Activated T-cell treated with anti-CD3 and anti-CD28 coated beads, Interleukin-2, amount 50 U/mL, for 72 hours (primary cell): ENCODE measurements at places on chromosomes 3 and 15. TPM values are rescaled to one million over a fixed set of nuclear protein-coding genes. Genes with fewer than 3 reads are reported as not detected.

DNA sequence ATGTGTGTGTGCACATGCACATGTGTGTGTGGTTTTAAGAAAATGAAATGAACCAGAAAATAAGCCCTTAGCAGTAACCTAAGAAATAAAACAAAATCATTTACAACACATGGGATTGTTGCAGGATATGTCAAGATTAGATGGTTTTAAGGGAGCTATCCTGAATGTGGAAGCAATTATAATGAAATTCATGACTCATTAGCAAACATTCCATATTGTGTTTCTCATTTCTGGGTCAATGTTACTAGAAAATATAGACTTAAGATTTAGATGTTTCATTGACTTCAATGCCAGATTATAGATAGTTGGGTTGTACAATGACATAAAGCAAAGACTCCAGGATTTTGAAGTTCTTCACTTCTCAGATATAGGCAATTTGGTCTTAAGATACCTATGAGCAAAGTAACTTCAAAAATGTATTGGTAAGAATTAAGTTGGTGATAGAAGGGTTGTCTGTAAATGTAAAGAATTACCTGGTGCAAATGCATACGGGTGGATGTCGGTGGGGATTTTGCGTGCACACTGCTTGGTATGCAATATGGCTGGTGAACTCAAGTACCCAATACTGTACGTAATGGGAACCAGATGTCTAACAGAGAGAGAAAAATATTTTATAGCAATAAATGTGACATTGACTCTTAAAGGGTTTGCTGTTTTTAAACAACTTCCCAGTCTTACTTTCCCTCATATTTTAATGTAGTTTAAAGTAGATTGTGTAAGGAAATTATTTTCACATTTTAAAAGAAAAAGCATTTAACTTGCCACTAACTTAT, 53.9 kb upstream of the NR2F2 start:
- no peak overlapping the region for H3K27ac ChIP-seq
- no peak overlapping the region for H3K4me3 ChIP-seq
- H3K27me3 ChIP-seq = no peaks in the 10 kb centered on the region

- peaks cover 56% of the 10 kb centered on the region for H3K4me1 ChIP-seq
- peaks cover 51% of the 10 kb centered on the region for H3K36me3 ChIP-seq
- H3K4me3 ChIP-seq = peak overlapping the region; percentile 70
- H3K27ac ChIP-seq = peak overlapping the region; percentile 64
- no peaks in the 10 kb centered on the region for H3K27me3 ChIP-seq
Measured at GRCh38 chr3:4804161-4805058, 174.8 kb upstream of the BHLHE40 start.

CISH gene
- total RNA-seq = 271 TPM

TNFAIP8L3 gene
- 0.30 TPM for total RNA-seq

GRCh38 chr3:64399205-64399800, 174.0 kb upstream of the PRICKLE2 start:
- H3K36me3 ChIP-seq = no peaks in the 10 kb centered on the region
- peak; percentile 16 for DNase-seq
- no peak overlapping the region for H3K4me3 ChIP-seq
- no peak overlapping the region for H3K27ac ChIP-seq

TPRG1 gene
- 25.3 TPM for total RNA-seq

TNIK gene
- 32.2 TPM for total RNA-seq

DNA sequence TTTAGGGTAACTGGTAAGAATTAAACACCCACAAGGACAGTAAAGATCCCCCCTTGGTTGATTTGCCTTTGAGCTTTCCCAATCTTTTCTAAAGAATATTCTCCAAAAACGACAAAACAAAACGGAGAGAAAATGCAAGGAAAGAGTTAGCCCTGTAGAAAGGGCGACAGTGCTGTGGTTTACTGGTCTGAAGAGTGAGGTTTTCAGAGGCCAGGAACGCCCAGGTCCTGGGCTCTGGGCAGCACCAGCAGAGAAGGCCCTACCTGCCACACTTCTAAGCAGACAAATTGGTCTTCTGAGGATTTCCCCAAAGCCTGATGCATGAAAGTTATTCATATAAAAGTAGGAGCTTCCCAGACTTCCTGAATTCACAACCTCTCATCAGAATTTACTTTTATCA, 119.3 kb downstream of the KCNMB2 start:
- H3K4me3 ChIP-seq = no peak overlapping the region
- H3K4me1 ChIP-seq = no peaks in the 10 kb centered on the region
- DNase-seq = no peak
- H3K27me3 ChIP-seq = no peaks in the 10 kb centered on the region

NRG4 gene
- total RNA-seq = not detected

- peaks cover 17% of the 10 kb centered on the region for H3K27me3 ChIP-seq
- H3K36me3 ChIP-seq = no peaks in the 10 kb centered on the region
- H3K4me1 ChIP-seq = peaks cover 22% of the 10 kb centered on the region
- H3K4me3 ChIP-seq = no peak overlapping the region
- no peak for DNase-seq
- no peak overlapping the region for H3K27ac ChIP-seq
Measured at GRCh38 chr3:50666837-50667236, 7.9 kb upstream of the DOCK3 start.

DNA sequence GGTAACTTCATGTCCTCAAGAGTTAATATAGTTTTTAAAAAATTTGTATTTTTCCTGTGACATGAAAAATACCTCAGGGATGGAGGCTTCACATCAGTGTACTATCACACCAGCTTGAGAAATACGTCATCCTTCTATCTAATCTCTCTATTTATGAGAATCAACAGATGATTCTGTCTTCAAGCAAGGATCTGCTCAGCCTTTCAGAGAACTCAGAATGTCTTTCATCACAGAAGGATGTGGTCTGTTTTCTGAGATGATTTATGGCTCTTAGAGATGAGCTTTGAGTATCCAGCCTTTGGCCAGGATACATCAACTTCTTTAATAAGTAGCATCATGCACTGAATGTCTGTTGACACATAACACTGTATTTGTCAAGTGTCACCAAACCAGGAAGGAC, 193.9 kb downstream of the DTWD1 start:
- peaks cover 20% of the 10 kb centered on the region for H3K4me1 ChIP-seq
- DNase-seq = no peak
- no peaks in the 10 kb centered on the region for H3K36me3 ChIP-seq
- no peak overlapping the region for H3K27ac ChIP-seq
- peaks cover 21% of the 10 kb centered on the region for H3K27me3 ChIP-seq

DNA sequence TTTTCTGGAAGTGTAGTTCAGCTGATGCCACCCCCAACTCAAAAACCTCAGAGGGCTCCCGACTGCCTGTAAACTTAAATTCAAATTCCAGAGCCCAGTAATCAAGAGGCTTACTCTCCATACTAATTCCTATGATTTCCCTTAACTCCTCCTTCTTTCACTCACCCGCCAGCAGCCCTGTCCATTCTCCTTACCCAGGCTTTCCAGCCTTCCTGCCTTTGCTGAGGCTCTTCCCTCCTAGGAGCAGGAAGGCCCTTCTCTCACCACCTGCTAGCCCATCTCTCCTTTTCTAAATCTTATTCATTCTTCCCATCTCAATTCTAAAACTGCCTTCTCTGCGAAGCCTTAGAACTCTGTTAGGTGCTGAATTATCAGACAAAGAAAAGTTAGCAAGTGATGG, 30.4 kb downstream of the RORA start:
- no peak overlapping the region for H3K4me3 ChIP-seq
- H3K27ac ChIP-seq = no peak overlapping the region
- H3K36me3 ChIP-seq = no peaks in the 10 kb centered on the region
- H3K27me3 ChIP-seq = peaks cover 31% of the 10 kb centered on the region
- H3K4me1 ChIP-seq = no peaks in the 10 kb centered on the region

DNA sequence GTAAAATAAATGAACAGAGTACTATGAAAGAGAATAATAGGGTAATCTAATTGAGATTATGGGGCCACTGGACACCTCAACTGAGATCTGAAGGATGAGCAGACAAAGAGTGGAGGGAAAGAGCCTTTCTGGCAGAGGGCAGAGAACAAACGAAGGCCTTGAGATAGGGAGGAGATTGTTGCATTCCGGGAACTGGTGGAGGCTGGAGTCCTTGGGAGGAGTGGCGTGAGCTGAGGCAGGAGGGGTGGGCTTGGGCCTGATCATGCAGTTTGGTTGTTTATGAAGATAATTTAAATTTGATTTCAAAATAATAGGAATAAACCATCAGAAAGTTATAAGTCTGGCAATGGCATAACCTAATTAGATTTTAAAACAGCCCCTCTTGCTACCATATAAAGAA, 59.5 kb upstream of the GALNT15 start:
- no peaks in the 10 kb centered on the region for H3K27me3 ChIP-seq
- H3K4me3 ChIP-seq = no peak overlapping the region
- no peak overlapping the region for H3K27ac ChIP-seq
- peaks cover 3% of the 10 kb centered on the region for H3K4me1 ChIP-seq

GRCh38 chr3:36904641-36905040, 40.2 kb downstream of the TRANK1 start:
- peaks cover 4% of the 10 kb centered on the region for H3K36me3 ChIP-seq
- peaks cover 86% of the 10 kb centered on the region for H3K4me1 ChIP-seq
- no peak for DNase-seq
- peaks cover 7% of the 10 kb centered on the region for H3K27me3 ChIP-seq

- H3K36me3 ChIP-seq = no peaks in the 10 kb centered on the region
- no peak for DNase-seq
- H3K4me1 ChIP-seq = peaks cover 14% of the 10 kb centered on the region
- H3K27ac ChIP-seq = no peak overlapping the region
- no peaks in the 10 kb centered on the region for H3K27me3 ChIP-seq
Measured at GRCh38 chr3:195197765-195198425, 73.1 kb downstream of the XXYLT1 start.

HYAL1 gene
- total RNA-seq = not detected

SUMF1 gene
- total RNA-seq = 5.0 TPM

DNA sequence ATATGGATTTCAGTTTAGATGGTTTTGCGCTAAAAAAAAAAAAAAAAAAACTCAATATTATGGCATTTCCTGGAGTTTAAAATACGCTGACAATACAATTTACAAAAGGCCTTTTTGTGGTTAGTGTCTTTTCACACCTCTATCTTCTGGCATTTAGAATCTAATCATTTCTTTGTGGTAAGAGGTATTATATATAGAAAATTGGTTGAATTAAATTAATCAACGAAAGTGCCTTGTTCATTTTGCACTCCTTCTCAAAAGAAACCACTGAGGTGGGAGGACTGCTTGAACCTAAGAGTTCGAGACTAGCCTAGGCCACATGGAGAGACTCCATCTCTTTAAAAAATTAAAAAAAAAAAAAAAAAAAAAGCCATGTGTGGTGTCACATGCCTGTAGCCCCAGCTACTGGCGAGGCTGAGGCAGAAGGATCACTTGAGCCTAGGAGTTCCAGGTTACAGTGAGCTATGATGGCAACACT, 90.0 kb upstream of the ICE2 start:
- peak overlapping the region; percentile 86 for H3K4me3 ChIP-seq
- H3K4me1 ChIP-seq = peaks cover 83% of the 10 kb centered on the region
- H3K36me3 ChIP-seq = peaks cover 2% of the 10 kb centered on the region
- peak overlapping the region; percentile 92 for H3K27ac ChIP-seq
- no peaks in the 10 kb centered on the region for H3K27me3 ChIP-seq

DNA sequence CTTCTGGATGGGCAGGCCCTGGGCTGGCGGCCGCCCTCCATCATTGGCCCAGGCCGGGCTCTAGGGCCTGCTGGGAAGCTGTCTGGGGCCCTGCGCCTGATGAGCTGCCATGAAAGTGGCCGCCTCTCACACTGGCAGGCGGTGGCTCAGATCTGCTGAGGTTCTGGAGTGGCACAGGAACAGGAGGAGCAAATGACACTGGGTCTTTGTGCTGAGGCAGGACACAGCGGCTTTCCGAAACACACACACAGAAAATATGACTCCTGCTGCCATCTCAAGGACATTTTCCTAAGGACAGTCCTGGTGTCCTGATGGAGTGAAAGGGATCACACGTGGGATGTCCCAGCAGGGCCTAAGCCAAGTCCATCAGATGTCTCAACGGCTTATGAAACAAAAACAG, 103.5 kb downstream of the NUP210 start:
- no peak overlapping the region for H3K27ac ChIP-seq
- no peak for DNase-seq
- H3K4me1 ChIP-seq = no peaks in the 10 kb centered on the region
- no peak overlapping the region for H3K4me3 ChIP-seq
- H3K36me3 ChIP-seq = peaks cover 2% of the 10 kb centered on the region

- no peak overlapping the region for H3K27ac ChIP-seq
- peaks cover 4% of the 10 kb centered on the region for H3K4me1 ChIP-seq
- DNase-seq = no peak
- no peaks in the 10 kb centered on the region for H3K36me3 ChIP-seq
- no peak overlapping the region for H3K4me3 ChIP-seq
Measured at GRCh38 chr3:127698691-127699415, 26.1 kb downstream of the ABTB1 start.

GRCh38 chr15:80609091-80609490, 86.0 kb upstream of the ABHD17C start:
- H3K4me1 ChIP-seq = no peaks in the 10 kb centered on the region
- no peak for DNase-seq
- H3K27ac ChIP-seq = no peak overlapping the region

DNA sequence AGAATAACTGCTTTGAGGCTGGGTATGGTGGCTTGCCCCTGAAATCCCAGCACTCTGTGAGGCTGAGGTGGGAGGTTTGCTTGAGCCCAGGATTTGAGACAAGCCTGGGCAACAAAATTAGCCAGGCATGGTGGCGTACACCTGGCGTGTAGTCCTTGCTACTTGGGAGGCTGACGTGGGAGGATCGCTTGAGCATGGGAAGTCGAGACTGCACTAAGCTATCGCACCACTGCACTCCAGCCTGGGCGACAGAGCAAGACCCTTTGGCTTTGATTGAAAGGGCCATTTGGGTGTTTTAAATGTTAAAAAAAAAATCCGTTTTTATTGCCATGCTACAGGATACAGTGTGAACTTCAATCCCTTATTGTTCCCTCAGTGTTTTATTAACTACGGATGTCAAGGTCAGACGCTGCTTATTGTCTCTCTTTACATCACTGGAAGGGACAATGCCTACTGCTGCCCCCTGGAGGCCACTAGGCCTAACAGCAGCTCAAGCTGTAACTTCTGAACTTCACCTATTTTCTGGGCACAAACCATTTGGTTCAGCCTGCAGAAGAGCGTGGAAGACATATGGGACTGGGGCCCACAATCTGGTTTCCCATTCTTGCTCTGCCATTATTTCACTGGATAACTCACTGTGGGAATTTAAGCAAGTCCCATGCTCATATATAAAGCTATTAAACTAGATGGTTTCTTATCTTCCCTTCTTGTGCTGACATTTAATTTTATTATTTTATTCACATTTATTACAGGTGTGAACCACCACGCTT, 15.3 kb upstream of the IREB2 start:
- H3K27ac ChIP-seq = no peak overlapping the region
- peak; percentile 60 for DNase-seq
- peaks cover 31% of the 10 kb centered on the region for H3K27me3 ChIP-seq
- H3K4me3 ChIP-seq = no peak overlapping the region
- H3K36me3 ChIP-seq = no peaks in the 10 kb centered on the region

MDFIC2 gene
- not detected for total RNA-seq

GABRB3 gene
- total RNA-seq = not detected
